Omental fat pad (tissue), 4 donors: ENCODE measurements at places on chromosomes 5 and 9.

- no peak for DNase-seq
Measured at GRCh38 chr5:57989378-57989777, 470.5 kb downstream of the PLK2 start.

DNA sequence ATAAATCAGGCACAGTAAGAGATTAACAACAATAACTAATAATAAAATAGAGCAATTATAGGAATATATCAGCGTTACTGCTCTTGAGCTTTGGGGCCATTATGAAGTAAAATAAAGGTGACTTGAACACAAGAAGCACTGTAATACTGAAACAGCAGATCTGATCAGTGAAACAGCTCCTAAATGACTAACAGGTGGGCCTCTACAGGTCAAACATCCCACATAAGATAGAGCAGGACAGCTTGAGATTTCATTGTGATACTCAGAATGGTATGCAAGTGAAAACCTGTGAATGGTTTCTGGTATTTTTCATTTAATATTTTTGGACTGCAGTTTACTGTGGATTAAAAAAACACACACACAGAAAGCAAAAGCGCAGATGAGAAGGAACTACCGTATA, 24.0 kb upstream of the MAP3K1 start:
- no peak for DNase-seq

- peak; percentile 32 for DNase-seq
Measured at GRCh38 chr9:93058355-93059010, at the start of gene SUSD3. Gene SUSD3, plus strand, starts transcription at chr9:93058701. Its CDS starts 42 bp downstream, at chr9:93058743.

GRCh38 chr5:24630918-24631317, 13.9 kb downstream of the CDH10 start:
- DNase-seq: no peak

DNA sequence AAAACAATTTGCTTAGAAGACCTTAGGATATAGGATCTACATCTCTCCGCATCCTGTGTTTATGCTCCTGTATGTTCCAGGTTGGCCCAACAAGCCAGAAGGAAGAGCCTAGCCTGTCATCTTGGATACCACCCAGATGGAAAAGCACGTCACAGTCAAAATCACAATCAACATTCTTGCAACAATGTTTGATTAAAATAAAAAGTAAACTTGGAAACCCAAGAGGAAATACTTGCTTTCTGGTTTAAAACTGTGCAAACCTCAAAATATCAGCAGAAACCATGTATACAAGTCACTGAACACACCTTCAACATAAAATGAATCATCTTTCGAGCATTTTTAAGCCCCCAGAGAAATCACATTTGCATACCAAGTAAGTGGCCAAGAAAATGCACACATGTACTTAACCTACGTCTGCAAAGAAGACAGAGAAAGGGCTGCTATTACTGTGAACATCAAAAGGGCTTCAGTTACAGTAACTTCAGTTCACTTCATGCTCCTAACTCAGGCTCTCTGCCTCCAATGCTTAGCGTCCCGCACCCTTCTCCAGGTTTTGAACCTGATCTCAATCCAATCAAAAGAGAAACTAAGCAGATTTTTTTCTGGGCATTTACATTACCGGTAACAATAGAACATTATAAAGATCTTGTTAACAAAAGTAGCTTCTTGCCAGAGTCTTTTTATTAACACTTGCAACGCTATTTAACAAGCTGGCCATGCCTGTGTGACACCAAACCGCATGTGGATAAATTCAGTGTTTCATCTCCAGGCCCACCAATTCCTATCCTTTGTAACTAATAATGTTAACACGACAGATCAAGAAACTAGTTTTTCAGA, 1.3 kb downstream of the ENC1 start:
- DNase-seq: no peak

- no peak for DNase-seq
Measured at GRCh38 chr5:99104538-99105132, 175.8 kb upstream of the CHD1 start.
